ENCODE measurements at places on chromosomes 6 and 20.
A peak's percentile ranks its signal among the peaks of the same experiment; 100 is the strongest.

GRCh38 chr6:28634761-28635546 is 109.3 kb downstream of the GPX5 start:
- DNase-seq, result peak; percentile 13

DNA sequence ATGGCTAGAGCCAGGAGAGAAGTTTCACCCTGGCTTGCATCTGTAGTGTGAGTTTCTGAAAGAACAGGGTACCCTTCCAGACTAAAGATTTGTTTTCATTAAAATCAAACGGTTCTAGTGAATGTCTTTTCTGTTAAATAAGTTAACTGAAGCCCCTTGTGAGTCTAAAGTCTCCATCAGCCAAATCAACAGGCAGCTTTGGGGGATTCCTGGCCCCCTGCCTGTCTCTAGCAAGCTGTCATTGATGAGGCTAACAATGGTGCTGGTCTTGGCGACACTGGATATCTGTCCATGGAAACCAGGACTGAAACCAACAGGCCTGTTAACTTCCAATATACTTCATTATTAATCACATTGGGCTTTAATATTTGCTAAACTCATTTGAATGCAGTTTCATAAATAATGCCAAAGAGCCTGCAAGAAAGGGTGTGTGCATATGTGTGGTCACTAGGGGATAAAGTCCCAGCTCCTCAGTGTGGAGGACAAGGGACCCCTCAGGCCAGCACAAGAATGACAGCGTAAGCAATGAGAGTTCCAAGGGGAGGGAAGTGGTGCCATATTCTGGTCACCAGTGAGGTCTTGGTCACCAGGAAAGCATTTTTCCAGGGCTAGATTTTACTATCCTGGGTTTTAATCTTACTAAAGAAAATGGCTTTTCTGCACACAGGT is 9.1 kb upstream of the RNF182 start:
- DNase-seq, result no peak

DNA sequence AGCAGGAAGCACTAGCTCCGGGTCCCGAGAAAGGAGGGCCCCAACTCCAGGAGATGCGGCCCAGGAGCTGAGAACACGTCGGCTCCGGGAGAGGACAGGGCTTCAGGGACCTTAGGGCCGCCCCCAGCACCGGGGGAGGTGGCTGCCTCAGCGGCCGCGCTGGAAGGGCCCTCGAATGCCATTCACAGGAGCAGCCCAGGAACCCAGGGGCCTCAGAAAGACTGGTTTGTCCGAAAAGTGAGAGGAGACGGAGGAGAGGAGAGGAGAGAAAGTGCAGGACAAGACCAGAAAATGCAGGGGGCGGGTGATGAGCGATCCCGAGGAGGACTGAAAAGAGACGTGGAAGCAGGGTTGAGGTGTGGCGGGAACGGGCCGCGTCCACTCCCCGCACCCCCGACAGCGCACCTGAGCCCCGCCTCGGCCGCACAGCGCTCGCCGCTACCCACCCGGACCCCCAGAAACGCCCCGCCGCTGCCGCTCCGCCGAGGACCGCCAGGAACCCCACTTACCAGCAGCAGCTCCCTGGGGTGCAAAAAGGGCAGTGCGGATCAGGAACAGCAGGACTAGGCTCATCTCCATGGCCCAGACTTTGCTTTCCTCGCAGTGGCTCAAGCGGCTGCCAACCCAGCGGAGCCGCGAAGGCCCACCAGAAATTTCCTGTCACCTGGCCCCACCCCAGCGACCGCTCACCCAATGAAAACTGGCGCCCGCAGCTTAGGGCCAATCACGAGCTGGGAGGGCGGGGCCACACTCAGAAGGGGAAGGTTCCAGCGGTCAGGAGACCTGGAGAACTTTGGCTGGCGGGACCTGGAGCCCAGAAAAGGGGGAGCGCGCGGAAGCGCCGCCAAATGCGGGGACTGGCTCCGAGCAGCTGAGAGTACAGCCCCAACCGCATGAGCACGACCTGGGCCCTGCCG is 25.4 kb downstream of the HLA-F start:
- peak; percentile 66 for DNase-seq

DNA sequence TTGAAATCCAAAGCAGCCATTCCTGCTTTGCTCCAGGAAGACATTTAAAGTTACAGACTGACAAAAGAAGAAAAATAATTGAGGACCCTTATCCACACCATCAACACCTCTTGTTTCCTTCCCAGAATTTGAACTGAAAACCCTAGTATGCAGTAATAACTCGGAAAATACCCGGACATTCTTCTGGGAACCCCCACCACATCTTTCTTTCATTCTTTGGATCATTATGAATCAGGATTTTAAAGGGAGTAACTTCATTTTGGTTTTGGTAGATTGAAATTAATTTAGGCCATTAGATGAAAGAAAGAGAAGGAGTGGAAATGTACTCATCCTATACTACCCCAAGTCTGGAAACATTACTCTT is 213.8 kb upstream of the MARCKS start:
- DNase-seq, result no peak

DNA sequence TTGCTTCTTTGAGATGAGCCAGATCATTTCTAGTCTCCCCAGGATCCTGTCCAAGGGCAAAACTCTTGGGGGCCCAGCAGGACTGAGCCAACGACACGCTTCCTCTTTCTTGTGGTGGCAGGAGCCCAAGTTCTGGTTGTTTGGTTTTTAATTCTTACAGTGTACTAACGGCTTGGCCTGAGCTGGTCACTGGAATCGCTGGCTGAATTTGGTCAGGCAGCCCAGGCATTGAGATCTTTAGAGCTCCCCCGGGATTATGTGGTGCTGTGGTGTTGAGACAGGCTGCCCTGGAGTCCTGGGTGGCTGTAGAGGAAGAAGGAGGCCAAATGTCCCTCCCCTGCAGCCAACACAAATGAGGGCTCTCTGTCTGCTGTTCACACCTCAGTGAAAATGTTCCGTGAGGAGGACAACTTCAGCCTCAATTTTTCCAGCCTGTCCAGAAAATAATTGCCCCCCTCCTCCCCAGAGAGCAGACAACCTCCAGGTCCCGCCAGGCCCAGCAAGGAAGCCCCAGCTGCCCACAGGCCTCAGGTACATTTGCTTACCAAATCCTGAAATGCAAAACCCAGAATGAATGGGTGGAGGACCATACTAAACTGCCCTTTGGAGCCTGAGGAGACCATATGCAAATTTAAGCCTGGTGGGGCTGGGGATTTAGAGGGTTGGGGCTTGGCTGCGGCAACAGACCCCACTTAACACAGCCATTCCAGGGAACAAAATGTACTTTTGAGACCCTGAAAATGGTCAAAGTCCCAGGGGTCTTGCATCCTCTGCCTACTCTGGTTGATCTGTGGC is 23.6 kb downstream of the BNIP5 start:
- DNase-seq, result no peak

- DNase-seq, result no peak
Observed at GRCh38 chr6:56789879-56790278, 147.2 kb upstream of the DST start.

DNA sequence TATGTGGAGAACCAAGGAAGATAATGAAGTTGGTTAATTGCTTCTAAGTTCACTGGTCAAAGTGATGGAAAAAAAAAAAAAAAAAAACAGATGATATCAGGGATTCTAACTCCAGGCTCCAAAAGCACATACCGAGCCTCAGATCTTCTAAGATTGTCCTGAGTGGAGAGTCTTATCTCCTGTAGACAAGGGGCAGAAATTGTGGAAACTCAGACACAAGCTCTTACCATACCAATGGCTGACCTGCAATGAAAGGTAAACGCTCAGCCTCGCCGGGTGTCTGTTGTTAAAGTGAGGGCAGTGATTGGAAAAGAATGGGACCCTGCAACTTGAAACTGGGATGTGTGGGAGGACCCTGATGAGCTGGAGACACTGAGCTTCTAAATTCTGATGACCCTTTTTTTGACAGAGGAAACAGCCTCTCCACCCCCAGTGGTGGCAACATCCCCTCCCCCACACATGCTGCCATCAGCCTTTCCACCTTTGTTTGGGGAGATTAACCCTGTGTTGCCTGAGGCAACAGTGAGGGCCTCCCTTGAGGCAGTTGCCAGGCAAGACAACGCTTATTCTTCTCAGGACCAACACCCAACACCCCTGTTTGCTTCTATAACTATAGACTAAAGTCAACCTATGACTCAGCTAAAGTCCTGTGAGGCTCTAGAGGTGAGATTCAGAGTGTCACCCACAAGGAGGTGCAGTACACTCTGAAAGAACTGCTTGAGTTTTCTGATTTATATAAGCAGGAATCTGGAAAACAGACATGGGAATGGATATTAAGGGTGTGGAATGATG is 154.0 kb downstream of the THBS2 start:
- DNase-seq, result peak; percentile 42

- DNase-seq, result no peak
Observed at GRCh38 chr6:107550906-107551305, 61.0 kb downstream of the SOBP start.

- peak; percentile 57 for DNase-seq
Observed at GRCh38 chr6:35213824-35214756, at the start of gene SCUBE3. Gene SCUBE3, plus strand, starts transcription at chr6:35213956. Its CDS starts 463 bp downstream, at chr6:35214419.

DNA sequence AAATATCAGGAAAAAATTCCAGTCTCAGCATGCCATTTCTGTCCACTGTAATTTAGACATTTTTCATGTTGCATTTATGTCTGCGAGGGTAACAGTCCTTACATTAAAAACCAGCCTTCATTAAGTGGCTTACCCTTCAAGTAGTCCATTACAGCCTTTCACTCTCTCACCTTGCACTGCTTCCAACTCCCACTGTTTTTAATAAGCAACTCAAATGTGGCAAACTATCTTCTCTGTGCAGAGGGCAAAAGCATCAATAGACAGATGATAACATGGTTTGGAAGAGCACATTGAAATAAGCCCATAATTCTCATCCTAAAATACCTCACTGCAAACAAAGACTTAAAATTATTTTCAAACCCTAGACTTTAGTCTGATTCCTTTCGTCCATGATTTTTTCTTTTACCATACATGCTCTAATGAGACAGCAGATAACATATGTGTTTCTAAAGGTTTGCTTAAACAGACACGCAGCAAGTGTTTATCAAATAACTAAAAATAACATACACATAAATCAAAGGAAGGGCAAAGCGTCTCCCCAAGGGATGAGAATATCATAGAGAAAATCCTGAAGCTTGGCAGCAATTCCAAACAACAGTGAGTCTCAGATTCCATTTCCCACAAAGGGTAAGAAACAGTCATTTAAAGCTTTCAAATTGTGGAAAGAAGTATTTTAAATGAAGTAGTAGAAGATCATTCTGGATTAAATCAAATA is 130.4 kb downstream of the PTPRK start:
- no peak for DNase-seq

DNA sequence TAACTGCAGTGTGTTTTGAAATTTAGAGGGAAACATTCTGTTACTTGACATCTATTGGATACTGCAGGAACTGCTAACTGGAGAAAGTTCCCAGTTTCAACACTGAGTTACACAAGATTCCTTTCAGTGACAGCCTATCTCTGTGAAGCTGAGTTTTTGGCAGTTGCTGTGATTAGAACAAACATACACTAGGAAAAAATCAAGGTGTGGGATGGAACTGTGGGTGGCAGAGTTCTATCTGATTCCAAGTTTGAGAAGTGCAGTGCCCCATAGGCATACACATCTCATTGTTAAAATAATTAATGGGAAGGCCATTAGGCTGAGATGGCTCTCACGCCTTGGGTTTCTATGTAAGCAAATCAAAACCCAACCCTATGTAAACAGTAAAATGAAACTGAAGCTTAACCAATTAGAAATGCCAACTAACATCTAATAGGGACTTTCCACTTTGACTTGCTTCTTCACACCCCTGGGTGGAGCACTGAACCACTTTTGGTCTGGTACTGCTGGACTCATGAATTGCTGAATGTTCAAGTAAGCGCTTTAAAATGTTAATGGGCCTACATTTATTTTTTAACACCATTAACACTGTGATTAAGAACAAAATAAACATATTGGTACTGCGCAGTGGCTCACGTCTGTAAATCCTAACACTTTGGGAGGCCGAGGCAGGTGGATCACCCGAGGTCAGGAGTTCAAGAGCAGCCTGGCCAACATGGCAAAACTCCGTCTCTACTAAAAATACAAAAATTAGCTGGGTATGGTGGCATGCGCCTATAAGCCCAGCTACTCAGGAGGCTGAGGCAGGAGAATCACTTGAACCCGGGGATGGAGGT is 55.2 kb upstream of the TBC1D7 start:
- peak; percentile 68 for DNase-seq

- peak; percentile 30 for DNase-seq
Observed at GRCh38 chr20:63434599-63435378, 37.7 kb downstream of the KCNQ2 start.

DNA sequence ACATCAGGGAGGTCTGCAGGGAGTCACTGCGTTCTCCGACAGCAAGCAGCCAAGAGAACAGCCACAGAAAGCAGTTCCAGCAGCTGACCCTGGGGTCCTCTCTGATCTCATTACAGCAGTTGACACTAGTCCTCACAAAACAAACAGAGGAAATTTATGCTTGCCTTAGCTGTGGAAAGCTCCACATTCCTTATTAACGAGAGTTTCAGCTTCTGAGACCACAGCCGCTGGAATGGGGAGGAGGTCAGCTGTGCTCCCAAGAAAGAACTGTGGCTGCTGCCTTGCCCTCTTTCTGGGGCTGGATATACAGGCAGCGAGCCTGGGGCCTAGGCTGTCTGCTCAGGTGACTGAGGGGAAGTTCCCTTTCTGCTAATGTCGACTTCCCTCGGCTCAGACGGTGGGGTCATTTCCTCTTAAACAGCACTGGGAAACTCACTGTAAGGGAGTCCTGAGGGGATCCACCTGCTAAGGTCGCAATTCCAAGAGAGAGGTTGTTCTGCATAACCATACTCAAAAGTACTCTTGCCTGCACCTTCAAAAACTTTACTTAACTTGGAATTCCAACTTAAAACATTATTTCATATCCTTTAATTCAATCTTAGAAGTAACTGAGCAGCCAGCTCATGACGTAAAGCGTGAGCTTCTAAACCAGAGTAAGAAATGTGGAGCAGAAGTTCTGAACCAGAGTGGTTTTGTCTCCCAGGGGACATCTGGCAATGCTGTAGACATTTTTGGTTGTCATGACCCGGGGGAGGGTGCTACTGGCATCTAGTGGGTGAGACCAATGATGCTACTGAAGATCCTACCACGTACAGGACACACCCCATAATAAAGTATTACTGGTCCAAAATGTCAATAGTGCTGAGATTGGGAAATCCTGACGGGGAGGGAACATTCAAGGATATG is 80.3 kb downstream of the BACH2 start:
- DNase-seq, result peak; percentile 49

GRCh38 chr6:441126-441920 is 49.8 kb downstream of the IRF4 start:
- no peak for DNase-seq

DNA sequence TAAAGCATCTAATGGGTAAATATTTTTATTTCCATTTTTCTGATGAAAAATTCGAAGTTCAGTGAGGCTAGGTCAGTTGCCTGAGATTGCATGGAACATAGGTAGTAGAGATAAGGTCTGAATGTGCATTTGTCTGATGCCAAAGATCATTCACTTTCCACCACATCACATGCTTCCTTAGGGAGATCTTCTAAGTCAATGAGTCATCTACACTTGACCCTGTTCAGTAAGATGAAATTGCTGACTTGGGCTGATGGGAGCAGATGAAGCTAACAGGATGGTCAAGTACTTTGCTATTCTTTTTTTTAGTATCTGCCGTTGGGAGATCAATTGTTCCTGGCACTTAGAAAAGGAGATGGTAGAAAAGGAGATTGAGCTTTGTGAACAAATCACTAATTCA is 511.3 kb downstream of the PHF3 start:
- DNase-seq, result no peak

Measured in fibroblast of lung (primary cell).